ENCODE measurements at places on chromosomes 1 and 21. TPM values are rescaled to one million over a fixed set of nuclear protein-coding genes. Genes with fewer than 3 reads are reported as not detected.

- H3K36me3 ChIP-seq: peaks cover 3% of the 10 kb centered on the region
- H3K27me3 ChIP-seq: no peaks in the 10 kb centered on the region
- H3K4me3 ChIP-seq: no peak overlapping the region
- H3K27ac ChIP-seq: no peak overlapping the region
- no peaks in the 10 kb centered on the region for H3K4me1 ChIP-seq
Observed at GRCh38 chr1:109840011-109840629, 70.5 kb upstream of the CSF1 start.

ARHGEF2 gene
- 222 TPM for total RNA-seq

DNA sequence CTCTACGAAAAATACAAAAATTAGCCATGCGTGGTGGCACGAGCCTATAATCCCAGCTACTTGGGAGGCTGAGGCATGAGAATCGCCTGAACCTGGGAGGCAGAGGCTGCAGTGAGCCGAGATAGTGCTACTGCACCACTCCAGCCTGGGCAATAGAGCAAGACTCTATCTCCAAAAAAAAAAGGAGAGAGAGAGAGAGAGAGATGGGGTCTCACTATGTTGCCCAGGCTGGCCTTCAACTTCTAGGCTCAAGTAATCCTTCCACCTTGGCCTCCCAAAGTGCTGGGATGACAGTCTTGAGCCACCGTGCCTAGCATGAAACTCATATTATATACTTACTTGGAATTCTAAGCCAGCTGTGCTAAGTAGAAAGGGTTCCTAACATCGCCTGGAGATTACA, 29.7 kb downstream of the PSMB2 start:
- no peaks in the 10 kb centered on the region for H3K36me3 ChIP-seq
- no peak overlapping the region for H3K27ac ChIP-seq
- H3K4me3 ChIP-seq: no peak overlapping the region
- H3K27me3 ChIP-seq: no peaks in the 10 kb centered on the region

GRCh38 chr1:21764615-21765423, 18.1 kb downstream of the USP48 start:
- H3K4me1 ChIP-seq: peaks cover 7% of the 10 kb centered on the region
- H3K27ac ChIP-seq: no peak overlapping the region
- no peaks in the 10 kb centered on the region for H3K36me3 ChIP-seq
- no peak overlapping the region for H3K4me3 ChIP-seq

DNA sequence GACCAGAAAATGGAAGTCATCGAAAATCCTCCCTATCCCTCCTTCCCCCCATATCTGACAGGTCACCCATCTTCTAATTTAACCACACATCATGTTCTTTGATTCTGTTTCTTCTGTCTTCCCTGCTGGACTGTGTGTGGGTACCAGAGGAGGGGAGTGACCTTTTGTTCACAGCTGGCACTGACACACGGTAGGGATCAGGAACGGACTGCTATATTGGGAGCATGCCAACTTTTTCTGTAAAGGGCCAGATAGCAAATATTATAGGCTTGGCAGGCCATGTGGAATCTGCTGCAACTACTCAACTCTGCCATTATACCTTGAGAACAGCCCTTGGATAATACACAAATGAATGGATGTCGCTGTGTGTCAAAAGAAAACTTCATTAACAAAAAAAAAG, 7.5 kb upstream of the TOMM20 start:
- peaks cover 2% of the 10 kb centered on the region for H3K27me3 ChIP-seq
- H3K4me3 ChIP-seq: no peak overlapping the region
- H3K36me3 ChIP-seq: peaks cover 3% of the 10 kb centered on the region

DNA sequence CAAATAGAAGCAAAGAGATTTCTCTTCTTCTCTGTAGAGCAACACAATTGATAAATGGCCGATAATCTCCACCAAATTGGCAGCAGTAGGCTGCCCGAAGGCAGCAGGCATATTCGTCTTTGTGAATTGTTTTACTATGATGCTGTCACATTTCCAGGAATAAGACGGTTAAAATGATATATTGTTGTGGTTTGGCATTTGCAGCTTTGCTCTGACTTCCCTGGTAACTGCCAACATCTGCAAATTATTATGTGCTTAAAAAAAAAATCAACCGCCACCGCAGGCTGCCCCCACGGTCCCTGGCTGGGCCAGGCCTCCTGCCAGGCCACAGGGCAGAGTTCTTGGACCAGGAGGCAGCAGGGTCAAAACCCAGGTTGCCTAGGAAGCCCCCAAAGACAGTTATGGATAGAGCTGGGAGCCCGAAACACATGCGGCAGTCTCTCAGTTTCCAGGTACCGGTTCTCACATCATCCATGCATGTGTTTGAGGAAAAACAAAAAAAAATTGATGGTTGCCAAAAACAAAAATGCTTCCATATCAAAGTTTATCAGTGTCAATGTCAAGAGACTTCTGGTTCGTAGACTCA, 179.3 kb downstream of the ETS2 start:
- H3K4me1 ChIP-seq: peaks cover 30% of the 10 kb centered on the region
- no peak overlapping the region for H3K4me3 ChIP-seq
- no peaks in the 10 kb centered on the region for H3K36me3 ChIP-seq
- DNase-seq: no peak
- H3K27me3 ChIP-seq: no peaks in the 10 kb centered on the region
